ENCODE measurements at places on chromosomes 11 and 22.

DNA sequence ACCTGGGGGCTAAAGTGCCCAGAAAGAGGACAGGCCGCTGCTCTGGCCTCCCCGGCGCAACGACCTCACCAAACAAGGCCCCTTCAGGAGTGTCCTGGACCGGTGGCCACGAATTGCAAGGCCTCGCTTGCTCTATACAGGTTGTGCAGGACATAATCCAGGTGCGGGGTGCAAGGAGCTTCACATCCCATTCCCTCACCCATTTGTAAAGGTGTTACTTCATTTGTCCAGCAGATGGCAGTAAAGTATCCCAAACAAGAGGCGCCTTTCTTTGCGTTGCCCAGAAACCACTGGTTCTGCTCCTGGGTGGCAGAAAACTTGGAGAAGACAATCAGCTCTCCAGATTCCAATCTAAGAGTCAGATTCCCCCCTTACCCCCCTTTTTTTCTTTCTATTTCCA, 35.9 kb upstream of the PRDM11 start:
- DNase-seq, result no peak

- no peak for DNase-seq
Observed at GRCh38 chr11:95256321-95256779, 25.3 kb upstream of the SESN3 start.

- no peak for DNase-seq
Observed at GRCh38 chr22:25797498-25798290, 55.7 kb downstream of the MYO18B start.

- no peak for DNase-seq
Observed at GRCh38 chr22:36360871-36361383, 26.8 kb downstream of the MYH9 start.

- no peak for DNase-seq
Observed at GRCh38 chr22:28978158-28978557, 83.5 kb downstream of the C22orf31 start.

- no peak for DNase-seq
Observed at GRCh38 chr22:23926561-23926960, 32.4 kb downstream of the MIF start.

- no peak for DNase-seq
Observed at GRCh38 chr11:28835790-28836189, 727.6 kb downstream of the METTL15 start.

- DNase-seq, result no peak
Observed at GRCh38 chr11:111000400-111001080, 245.0 kb upstream of the POU2AF2 start.

DNA sequence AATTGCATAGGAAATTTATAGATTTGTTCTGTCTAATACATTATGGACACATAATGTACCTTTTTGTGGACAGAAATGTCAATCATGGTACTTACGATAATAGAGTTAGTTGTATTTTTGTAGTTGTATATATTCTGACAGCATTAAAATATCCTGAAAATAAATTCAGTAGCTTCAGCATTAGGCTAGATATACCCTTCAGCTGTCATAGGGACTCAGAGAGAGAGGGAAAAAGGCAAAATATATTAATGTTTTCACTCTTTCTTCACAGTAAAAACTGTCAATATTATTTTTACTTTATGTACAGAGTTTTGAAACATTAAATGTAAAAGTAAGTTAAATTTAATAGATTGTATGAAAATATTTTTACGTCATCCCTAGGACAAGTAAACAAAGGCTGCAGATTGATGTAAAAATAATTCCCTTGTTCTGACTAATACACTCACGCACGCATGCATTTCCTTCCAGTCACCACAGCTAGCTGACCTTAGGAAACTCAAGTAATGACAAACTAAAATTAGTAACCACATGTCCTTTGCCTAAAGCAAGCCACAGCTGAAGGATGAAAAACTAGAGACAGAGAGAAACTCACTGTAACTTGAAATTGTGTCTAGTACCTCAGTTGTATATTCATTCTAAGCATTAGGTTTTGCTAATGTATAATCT, 104.7 kb upstream of the CARD18 start:
- no peak for DNase-seq

DNA sequence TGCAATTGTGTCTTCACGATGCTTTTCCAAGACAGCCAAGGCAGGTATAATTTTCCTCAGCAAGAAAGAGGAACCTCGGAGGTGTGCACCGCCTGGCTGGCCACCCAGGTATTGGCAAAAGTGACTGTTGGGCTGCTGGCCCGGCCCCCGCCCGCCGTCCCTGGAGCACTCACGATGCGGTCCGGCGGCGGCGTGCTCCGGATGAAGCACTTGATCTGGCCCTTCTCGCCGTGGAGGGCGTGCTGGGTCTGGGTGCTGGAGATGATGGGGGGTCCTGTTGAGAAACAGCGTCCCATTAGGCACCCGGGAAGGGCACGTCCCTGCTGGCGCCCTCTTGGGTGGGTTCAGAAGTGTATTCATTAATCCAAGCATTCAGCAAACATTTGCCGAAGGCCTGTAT, 84.8 kb downstream of the ST3GAL4 start:
- no peak for DNase-seq

DNA sequence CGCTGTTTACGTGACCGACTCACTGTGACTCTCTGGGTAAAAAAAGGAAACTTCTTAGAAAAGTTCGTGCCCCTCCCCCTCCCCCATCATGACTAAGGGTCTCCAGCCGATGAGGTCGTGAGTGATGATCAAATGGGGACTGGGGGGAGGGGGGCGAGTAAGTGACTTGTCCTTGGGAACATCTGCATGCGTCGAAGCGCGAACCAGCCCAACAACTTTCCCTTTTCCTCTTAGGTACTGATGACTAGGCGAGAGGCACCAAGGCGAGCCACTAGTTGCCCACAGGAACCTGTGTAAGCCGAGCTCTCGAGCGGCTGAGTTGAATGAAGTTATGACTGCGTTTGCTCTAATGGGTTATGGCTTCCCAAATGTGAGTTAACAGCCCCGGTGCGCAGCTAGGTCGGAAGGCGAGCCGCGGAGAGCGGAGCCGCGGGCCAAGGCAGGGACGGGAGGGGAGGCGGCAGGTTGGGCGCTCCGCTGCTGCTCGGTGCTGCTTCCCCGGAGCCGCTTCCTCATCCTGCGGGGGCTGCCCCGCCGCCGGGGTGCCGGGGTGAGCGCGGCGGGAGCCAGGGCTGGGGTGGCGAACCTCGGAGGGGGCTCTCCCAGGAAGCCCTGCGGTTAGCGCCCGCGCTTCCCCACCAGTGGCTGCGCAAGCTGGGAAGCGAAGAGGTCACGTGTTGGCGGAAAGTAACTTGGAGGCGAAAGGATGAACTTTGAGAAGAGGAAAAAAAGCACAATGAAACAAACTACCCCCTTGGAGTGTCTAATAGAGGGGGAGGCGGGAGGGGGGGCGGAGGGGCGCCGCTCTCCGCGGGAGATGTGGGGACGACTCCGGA, 22.1 kb upstream of the BDNF start:
- DNase-seq, result no peak

DNA sequence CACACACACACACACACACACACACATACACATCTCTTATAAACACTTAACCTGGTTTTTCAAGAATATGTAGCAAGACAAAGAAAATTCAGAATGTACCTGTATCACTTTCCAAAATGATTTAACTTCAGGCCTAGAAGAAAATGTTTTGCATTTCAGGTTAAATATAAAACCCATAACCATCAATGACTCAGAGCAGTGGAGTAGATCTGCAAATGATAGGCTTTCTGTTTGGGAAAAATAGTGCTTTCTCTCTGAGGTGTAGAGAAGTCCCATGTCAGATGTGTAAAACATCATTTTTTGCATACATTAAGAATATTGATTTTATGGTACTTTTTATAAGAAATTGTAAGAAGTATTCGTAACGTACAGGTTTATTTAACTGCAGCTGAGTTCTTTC, 116.9 kb downstream of the STK33 start:
- no peak for DNase-seq

All from stimulated activated CD4-positive, alpha-beta T cell treated with anti-CD3 and anti-CD28 coated beads, Interleukin-2, amount 100 ng/mL, for 48 hours (primary cell).